GM23248 (cell line): ENCODE measurements at places on chromosomes 2 and 18.

- DNase-seq, result peak; percentile 70
Observed at GRCh38 chr2:216057688-216058193, 23.9 kb downstream of the PECR start.

DNA sequence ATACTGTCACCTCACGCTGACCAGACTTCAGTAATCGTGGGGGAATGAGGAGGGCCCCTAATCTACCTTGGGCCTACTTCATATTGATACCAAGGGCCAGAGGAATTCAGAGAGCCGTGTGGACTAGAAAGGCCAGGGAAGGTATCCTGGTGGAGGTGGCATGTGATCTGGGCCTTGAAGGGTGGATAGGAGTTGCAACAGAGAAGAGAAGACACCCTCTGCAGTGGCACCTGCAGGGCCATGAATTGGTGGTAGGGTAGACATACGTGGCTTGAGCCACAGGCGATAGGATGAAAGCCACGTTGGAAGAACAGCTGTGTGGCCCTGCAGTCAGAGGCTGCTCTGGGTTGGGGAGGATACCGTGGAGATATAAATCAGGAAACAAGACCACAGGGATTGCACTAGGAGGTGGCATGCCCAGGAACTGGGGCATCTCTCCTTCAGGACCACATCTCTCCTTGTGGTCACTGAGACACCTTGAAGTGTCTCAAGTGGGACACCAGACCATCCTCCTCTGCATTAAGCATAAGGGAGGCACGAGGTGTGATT lies 141.4 kb downstream of the CYP26B1 start:
- no peak for DNase-seq

- DNase-seq, result no peak
Observed at GRCh38 chr2:127165539-127165935, 54.6 kb downstream of the CYP27C1 start.

DNA sequence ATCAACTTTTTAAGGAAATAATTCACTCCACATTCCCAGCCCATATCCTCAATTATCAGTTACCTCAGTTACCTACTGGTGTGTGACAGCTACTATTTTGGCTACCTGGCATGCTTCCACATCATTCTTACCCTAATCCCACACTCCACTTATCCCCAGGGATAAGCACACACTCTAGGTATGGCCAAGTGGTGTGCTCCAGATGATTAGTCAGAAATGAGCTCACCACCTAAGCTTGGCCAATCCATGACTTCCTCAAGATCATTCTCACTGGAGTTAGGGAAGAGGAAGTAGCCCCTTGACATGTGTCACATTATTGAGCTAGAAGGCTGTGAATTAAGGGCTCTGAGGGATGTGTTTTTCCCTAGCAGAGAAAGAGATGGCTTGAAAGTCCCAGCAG lies 20.9 kb upstream of the SMAD4 start:
- peak; percentile 35 for DNase-seq

- DNase-seq, result no peak
Observed at GRCh38 chr2:193517615-193518014, 1322.9 kb upstream of the TMEFF2 start.

- DNase-seq, result peak; percentile 59
Observed at GRCh38 chr2:100422320-100423055, 5.0 kb upstream of the CHST10 start.
